Activated naive CD4-positive, alpha-beta T cell treated with anti-CD3 and anti-CD28 coated beads, Interleukin-2, amount 10 ng/mL, durations not matched to agents 7 days and 5 days (primary cell): ENCODE measurements at places on chromosomes 3 and 15.

GRCh38 chr3:120324190-120324589, 25.0 kb downstream of the LRRC58 start:
- no peaks in the 10 kb centered on the region for H3K4me1 ChIP-seq
- no peaks in the 10 kb centered on the region for H3K27me3 ChIP-seq
- no peak overlapping the region for H3K4me3 ChIP-seq
- no peak for DNase-seq
- H3K27ac ChIP-seq = no peak overlapping the region
- peaks cover 40% of the 10 kb centered on the region for H3K36me3 ChIP-seq

GRCh38 chr3:11624161-11624560, 19.6 kb downstream of the VGLL4 start:
- H3K4me1 ChIP-seq = peaks cover 66% of the 10 kb centered on the region
- peak overlapping the region; percentile 55 for H3K4me3 ChIP-seq
- H3K27me3 ChIP-seq = no peaks in the 10 kb centered on the region
- peaks cover 29% of the 10 kb centered on the region for H3K36me3 ChIP-seq
- H3K27ac ChIP-seq = peak overlapping the region; percentile 74

DNA sequence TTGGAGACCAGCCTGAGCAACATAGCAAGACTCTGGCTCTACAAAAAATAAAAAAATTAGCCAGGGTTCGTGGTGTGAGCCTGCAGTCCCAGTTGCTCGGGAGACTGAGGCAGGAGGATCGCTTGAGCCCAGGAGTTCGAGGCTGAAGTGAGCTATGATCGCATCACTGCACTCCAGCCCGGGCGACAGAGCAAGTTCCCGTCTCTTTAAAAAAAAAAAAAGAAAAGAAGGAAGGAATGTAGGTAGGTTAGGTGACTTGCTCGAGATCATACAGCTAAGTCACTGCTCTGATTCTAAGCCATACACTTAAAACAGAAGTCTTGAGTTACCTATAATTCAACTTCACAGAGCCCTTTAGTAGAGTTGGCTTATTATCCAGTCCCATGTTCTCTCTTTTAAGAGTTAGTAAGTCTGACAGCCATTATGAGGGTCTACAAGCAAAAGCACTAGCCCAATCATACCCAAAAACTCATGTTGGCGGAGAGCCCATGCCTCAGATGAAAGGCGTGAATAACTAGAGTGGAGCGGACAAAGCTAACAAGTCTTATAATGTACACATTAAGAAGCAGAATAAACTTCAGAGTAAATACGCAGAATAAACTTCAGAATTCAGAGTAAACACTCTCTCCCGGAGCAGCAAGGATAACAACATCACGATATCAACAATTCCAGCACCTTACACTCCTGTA, 768 bp downstream of the AAGAB start:
- peaks cover 11% of the 10 kb centered on the region for H3K36me3 ChIP-seq
- peak overlapping the region; percentile 98 for H3K4me3 ChIP-seq
- no peak for DNase-seq
- peak overlapping the region; percentile 97 for H3K27ac ChIP-seq
- H3K4me1 ChIP-seq = peaks cover 44% of the 10 kb centered on the region

- DNase-seq = peak; percentile 51
- H3K27ac ChIP-seq = peak overlapping the region; percentile 29
- peak overlapping the region; percentile 5 for H3K4me3 ChIP-seq
- H3K36me3 ChIP-seq = peaks cover 8% of the 10 kb centered on the region
- H3K27me3 ChIP-seq = peaks cover 4% of the 10 kb centered on the region
- H3K4me1 ChIP-seq = peaks cover 12% of the 10 kb centered on the region
Measured at GRCh38 chr15:58369261-58369701, 62.5 kb upstream of the LIPC start.

GRCh38 chr3:174444391-174444790, 414.7 kb upstream of the NAALADL2 start:
- no peak overlapping the region for H3K27ac ChIP-seq
- no peaks in the 10 kb centered on the region for H3K36me3 ChIP-seq
- DNase-seq = no peak

DNA sequence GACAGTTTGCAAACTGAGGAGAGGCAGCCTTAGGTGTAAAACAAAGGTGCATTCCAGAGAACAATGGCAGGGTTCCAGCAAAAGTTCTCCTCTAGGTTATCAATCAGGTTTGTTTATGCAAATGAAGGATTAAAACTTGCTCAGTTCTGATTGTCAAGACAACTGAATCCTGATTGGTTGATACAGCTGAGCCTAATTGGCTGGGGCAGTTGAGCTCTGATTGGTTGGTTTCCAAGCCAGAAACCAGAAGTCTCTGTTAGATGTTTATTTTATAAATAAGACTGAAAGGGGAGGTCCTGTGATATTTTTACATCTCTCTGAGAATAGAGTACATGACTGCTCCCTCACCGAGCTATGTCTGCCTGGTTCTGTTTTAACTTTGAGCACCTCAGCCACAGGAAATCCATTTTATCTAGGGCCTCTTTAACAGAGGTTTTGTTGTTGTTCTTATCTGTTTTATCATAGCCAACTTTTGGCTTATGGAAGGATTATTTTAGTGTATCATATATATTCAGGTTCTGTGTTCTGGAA, 37.8 kb downstream of the PPM1L start:
- no peaks in the 10 kb centered on the region for H3K4me1 ChIP-seq
- H3K27me3 ChIP-seq = no peaks in the 10 kb centered on the region
- H3K36me3 ChIP-seq = no peaks in the 10 kb centered on the region
- DNase-seq = no peak
- no peak overlapping the region for H3K4me3 ChIP-seq
- no peak overlapping the region for H3K27ac ChIP-seq

- no peak overlapping the region for H3K4me3 ChIP-seq
- no peak for DNase-seq
- H3K4me1 ChIP-seq = no peaks in the 10 kb centered on the region
- no peaks in the 10 kb centered on the region for H3K36me3 ChIP-seq
- peaks cover 12% of the 10 kb centered on the region for H3K27me3 ChIP-seq
Measured at GRCh38 chr3:64342940-64343688, 117.8 kb upstream of the PRICKLE2 start.

DNA sequence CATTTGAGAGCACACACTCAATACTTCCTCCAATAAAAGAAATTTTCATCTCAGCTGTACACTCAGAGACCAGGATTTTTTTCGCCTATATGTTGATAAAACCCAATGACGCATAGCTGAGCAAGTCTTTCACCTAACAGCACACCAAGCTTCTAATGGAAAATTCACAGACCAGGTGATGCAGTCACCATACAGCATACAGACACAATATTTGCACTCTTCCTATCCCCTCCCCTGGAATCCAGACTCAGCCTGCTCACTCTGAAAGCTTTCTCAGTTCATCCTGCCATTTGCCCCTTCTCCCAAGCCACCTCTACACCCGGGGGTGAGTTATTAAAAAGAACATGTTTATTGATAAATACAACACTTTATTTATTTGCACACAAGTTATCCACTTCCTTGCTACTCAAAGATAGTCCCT, 1.7 kb downstream of the TBC1D5 start:
- H3K4me1 ChIP-seq = peaks cover 45% of the 10 kb centered on the region
- H3K27ac ChIP-seq = peak overlapping the region; percentile 95
- peak overlapping the region; percentile 92 for H3K4me3 ChIP-seq
- DNase-seq = no peak
- no peaks in the 10 kb centered on the region for H3K27me3 ChIP-seq

DNA sequence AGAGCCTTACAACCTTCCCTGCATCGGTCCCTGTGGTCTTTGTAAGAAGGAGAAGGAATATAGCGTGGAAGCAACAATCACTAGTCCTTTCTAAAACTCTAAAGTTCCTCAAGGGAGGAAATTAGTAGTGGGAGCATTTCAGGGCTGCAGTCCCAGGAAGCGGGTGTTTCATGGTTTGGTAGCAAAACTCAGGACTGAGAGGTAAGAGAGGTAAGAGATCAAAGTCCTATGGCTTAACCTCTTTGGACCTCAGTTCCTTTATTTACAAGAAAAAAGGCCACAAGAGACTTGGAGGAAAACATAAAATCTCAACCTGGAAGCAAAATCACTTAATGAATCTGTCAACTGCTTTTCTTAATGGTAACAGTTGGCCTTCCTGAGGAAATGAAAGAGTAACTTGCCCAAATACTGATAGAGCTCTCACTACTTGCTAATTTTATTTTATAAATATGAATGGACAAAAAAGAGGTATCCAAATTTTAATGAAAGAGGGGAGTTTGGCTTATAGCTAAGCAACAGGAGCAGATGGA, 14.3 kb downstream of the LRRC28 start:
- peaks cover 5% of the 10 kb centered on the region for H3K36me3 ChIP-seq
- H3K27me3 ChIP-seq = no peaks in the 10 kb centered on the region
- no peak for DNase-seq
- H3K27ac ChIP-seq = no peak overlapping the region
- peaks cover 17% of the 10 kb centered on the region for H3K4me1 ChIP-seq
- H3K4me3 ChIP-seq = no peak overlapping the region

- H3K27ac ChIP-seq = no peak overlapping the region
- H3K4me1 ChIP-seq = peaks cover 29% of the 10 kb centered on the region
- DNase-seq = no peak
- H3K4me3 ChIP-seq = no peak overlapping the region
- no peaks in the 10 kb centered on the region for H3K36me3 ChIP-seq
Measured at GRCh38 chr3:29283231-29284119, 2.6 kb downstream of the RBMS3 start.
